Umbilical cord (tissue), 2 donors: ENCODE measurements at places on chromosomes 11 and 22. TPM values are rescaled to one million over a fixed set of nuclear protein-coding genes. Genes with fewer than 3 reads are reported as not detected.

The DBX1 gene
- total RNA-seq, result not detected

The APOA4 gene
- 3.4 TPM for total RNA-seq

The KCNJ5 gene
- total RNA-seq, result 12.5 TPM

The SNAP29 gene
- total RNA-seq, result 5.1 TPM

The APOA5 gene
- total RNA-seq, result not detected

The TRIM29 gene
- total RNA-seq, result 39.7 TPM

The KCNE3 gene
- 5.3 TPM for total RNA-seq

The EFCAB6 gene
- 7.0 TPM for total RNA-seq

The RAPSN gene
- 0.96 TPM for total RNA-seq

The PKDREJ gene
- total RNA-seq, result 2.4 TPM

The APOL3 gene
- total RNA-seq, result 8.9 TPM

The ELP4 gene
- total RNA-seq, result 46.5 TPM

The PLEKHB1 gene
- 5.5 TPM for total RNA-seq

The RBMXL2 gene
- 1.4 TPM for total RNA-seq

GRCh38 chr22:24444251-24444650, 16.9 kb downstream of the ADORA2A start:
- DNase-seq, result no peak

GRCh38 chr11:121479698-121480238, 27.0 kb upstream of the SORL1-AS1 start:
- DNase-seq, result no peak

GRCh38 chr11:69670158-69670845, 4.9 kb downstream of the LTO1 start:
- peak; percentile 83 for DNase-seq

- no peak for DNase-seq
Measured at GRCh38 chr11:27875831-27876775, 175.8 kb upstream of the BDNF start.

DNA sequence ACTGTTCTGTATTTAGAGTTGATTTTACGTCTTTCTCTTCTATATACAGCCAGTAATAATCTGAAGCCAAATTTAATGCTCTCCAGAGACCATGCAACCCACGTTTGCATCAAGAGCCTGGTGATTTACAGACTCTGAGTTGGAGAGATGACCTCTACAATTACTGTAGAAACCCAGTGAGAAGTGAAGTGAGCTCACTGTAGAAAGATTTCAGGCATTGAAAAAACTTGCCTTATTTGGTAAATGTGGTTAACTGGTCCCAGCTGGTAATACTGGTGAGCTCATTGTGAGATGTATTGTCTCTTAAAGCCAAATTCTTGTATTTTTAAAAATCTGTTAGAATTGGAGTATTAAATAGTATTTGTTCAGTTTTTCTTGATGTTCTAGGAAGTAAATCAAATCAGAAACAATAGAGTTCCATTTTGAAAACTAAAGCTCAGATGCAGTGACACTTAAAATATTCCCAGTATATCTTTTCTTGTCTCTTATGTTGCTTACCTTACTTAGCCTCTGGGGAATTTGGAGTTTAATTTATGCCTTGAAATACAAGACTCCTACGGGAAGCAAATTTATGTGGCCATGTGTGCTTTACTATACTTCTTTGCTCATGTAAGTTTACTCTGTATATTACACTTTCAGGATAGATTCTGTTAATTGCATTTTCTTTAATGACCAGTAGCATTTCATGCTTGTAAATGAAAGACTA, 189.9 kb downstream of the ARHGAP42 start:
- DNase-seq, result peak; percentile 93

DNA sequence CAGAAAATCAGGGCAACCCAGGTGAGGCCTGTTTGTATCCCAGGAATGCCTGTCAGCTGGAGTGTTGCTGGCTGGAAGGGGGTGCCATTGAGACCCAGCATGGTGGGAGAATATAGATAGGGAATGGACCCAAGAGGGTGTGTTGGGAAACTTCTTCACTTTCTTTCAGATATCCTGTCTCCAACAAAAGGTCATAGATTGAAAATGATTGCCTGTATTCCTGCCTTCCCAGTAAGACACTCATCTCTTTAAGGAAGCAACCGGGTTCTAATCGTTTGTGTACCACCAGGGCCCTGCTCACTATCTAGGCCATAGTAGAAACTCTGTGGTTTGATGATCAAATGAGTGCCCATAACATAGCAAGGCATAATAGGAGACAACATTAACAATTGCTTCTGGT, at the start of gene OR51I1:
TSS of gene OR51I1 (minus strand) at position 101 of the 400 bp plus-strand sequence. CDS start at position 101, 0 bp downstream.
- no peak for DNase-seq

- DNase-seq, result no peak
Measured at GRCh38 chr22:25166266-25167040, 33.2 kb upstream of the CRYBB3 start.

- DNase-seq, result peak; percentile 42
Measured at GRCh38 chr11:14499178-14499559, 442 bp downstream of the COPB1 start.

DNA sequence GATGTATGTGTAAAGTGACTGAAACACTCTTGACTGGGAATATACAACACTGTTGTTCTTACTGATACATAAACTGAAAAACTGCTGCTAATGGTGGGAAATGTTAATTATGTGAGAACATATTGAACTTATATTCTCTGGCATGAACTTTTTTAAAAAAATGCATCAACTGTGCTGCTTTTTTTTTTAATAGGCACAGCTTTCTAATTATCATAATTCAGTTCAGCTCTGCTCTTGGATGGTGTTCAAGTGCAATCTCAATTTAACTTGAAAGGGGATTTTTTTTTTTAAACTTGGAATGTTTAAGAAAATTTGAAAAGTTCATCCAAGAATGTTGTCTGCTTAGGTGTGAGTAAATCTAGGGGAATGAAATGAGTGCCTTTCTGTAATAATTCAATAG, 5.2 kb downstream of the TEAD1 start:
- no peak for DNase-seq

GRCh38 chr11:15223318-15223717, 108.6 kb downstream of the INSC start:
- DNase-seq, result peak; percentile 27

- DNase-seq, result no peak
Measured at GRCh38 chr11:111642542-111642941, 40.3 kb downstream of the SIK2 start.

DNA sequence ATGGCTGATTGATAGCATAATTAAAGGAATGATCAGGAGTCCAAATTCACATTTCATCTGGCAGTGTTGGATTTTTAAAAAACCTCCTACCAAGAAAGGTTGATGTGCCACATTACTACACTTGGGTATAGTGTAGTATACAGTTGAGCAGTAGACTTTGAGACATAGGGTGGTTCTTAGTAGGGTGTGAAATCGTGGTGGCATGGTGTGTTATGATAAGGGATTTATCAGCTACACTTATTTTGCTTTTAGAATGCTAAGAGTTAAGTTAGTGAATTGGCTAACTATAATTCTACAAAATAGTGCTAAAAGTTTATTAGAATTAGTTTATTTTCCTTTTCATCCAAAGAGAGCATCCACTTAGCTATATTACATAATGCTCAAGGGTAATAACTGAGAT, 13.1 kb downstream of the TBCEL start:
- no peak for DNase-seq

GRCh38 chr22:20131597-20131858, at the start of gene ZDHHC8:
TSS of gene ZDHHC8 (plus strand) at chr22:20131804. CDS start at chr22:20131948, 144 bp downstream.
- no peak for DNase-seq

GRCh38 chr11:57651408-57651807, 1.7 kb upstream of the YPEL4 start:
- DNase-seq, result no peak

- no peak for DNase-seq
Measured at GRCh38 chr22:28282405-28283067, 363.5 kb upstream of the PITPNB start.

GRCh38 chr11:69287968-69288882, 5.7 kb upstream of the MYEOV start:
- no peak for DNase-seq

DNA sequence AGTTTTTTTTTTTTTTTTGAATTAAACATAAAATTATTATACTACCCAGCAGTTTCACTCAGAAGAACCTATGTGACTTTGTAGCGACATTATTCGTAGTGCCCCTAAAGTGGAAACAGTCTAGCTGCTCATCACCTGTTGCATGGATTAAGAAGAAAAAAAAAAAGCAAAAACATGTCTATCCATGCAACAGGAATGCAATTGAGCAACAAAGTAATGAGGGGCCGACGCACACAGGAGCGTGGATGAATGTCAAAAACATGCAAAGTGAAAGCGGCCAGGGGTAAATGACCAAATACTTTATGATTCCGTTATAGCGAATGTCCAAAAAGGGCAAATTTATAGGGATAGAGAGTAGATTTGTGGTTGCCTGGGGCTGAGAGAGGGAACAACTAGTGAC, 16.3 kb downstream of the MYO18B start:
- no peak for DNase-seq

GRCh38 chr22:41226723-41227655, 13.7 kb downstream of the CHADL start:
- DNase-seq, result peak; percentile 22

GRCh38 chr11:1852877-1853276, at the start of gene LSP1:
TSS of gene LSP1 (plus strand) at chr11:1853084. CDS start at chr11:1853145, 61 bp downstream.
- no peak for DNase-seq

DNA sequence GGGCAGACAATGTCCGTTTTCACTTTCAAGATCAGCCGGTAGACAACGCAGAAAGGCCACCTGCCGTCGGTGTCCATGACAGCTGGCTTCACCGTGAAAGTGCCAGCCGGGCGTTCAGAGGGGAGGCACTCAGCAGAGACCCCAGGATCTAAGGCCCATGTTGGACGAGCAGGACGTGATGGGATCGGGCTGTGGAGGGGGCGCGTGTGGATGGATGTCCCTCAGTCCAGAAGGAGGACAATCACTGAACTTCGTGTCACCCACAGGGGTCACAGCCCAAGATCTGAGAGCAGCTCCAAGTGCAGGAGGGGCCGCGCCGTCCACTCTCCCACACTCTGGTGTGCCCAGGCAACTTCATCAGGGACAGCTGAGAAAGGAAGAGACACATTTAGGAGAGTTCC, 164.4 kb downstream of the BRD1 start:
- DNase-seq, result no peak

GRCh38 chr11:57777969-57778317, 16.3 kb downstream of the CTNND1 start:
- no peak for DNase-seq

DNA sequence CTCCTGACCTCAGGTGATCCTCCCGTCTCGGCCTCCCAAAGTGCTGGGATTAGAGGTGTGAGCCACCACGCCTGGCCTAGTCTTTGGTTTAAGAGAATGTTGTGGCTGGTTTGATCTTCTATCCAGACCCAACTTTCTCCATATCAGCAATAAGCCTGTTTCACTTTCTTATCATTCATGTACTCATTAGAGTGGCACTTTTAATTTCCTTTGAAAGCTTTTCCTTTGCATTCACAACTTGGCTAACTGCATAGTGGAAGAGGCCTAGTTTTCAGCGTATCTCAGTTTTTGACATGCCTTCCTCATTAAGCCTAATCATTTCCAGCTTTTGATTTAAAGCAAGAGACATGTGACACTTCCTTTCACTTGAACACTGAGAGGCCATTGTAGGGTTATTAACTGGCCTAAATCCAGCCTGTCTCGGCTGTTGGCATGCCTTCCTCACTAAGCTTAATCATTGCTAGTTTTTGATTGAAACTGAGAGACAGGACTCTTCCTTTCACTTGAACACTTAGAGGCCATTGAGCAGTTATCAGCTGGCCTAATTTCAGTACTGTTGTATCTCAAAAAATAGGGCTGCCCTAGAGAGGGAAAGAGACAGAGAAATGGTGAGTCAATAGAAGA, 13.1 kb upstream of the RPL3 start:
- DNase-seq, result peak; percentile 38

DNA sequence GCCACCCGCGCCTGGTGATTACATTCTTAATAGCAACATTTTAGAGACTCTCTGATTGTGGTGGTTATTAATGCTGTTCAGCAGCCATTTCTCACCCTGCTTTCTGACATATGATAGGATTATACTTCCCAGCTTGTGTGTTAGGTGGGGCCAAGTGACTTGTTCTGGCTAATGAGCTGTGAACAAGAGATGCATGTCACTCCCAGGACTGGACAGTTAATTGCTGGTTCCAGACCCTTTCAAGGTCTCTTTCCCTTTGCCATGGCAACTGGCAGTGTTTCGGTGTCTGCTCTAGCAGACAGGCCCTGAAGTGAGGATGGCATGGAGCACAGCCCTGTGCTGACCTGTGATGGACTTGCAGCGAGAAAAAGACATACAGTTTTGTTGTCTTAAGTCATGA, 8.9 kb upstream of the PTPRJ start:
- DNase-seq, result no peak

GRCh38 chr22:35930933-35931332, 97.7 kb downstream of the RBFOX2 start:
- DNase-seq, result peak; percentile 76

GRCh38 chr22:44738347-44738715, 14.0 kb upstream of the ARHGAP8 start:
- DNase-seq, result no peak

DNA sequence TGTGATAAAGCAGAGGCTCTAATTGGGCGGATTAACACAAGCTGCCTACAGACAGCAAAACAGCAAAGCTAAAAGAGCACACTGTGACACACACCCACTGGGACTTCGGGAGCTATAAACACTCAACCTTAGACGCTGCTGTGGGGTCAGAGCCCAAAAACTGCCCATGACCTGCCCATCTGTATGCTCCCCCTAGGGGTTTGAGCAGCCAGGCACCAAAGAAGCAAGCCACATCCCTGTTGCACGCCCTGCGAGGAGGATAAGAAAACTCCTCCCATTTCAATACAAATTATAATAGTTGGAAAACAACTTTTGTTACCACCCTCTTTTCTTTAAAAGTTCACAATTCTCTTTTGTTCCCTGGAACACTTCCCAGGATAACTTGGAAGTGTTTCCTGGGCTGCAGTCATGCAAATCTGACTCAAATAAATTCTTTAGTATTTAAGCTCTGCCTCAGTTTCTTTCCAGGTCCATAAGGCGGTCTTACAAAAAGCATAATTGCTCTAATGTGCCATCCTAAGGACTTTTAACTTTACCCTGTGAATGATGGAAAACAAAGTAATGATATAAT, 86.4 kb downstream of the DLG2 start:
- no peak for DNase-seq

DNA sequence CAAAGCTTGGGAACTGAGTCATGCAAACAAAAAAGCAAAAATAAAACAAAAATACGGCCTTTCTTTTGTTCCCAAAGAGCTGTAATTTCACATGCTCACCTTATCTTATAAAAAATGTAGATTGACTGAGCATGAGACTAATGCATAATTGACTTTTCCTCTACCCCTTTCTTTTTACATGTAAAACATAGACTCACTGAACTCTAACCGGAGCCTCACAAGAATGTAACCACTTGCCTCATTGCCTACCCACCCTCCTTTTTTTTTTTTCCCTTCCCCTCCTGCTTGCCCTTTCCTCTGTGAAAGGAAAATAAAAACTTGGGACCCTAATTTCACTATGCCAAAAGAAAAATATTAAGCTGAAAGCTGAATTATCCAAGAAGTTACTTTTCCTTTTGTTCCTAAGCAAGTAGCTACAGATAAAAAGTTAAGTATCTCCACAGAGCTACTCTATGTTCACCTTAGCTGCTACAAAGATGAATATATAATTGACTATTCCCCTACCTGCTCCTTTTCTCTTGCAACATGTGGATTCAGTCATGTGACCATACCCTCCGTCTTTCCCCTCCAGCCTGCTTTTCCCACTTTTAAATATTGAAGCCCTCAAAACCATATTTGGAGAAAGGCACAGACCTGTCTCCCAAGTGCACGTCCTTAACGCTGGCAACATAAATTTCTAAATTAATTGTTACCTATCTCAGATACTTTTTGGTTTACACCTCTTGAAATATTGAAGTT, 39.6 kb upstream of the WEE1 start:
- DNase-seq, result no peak
